Stimulated activated CD8-positive, alpha-beta memory T cell treated with anti-CD3 and anti-CD28 coated beads, Interleukin-2, amount 100 ng/mL, for 48 hours (primary cell): ENCODE measurements at places on chromosomes 13 and 19.
A peak's percentile ranks its signal among the peaks of the same experiment; 100 is the strongest.

GRCh38 chr13:24215732-24216131, 55.2 kb downstream of the SPATA13 start:
- DNase-seq = no peak

DNA sequence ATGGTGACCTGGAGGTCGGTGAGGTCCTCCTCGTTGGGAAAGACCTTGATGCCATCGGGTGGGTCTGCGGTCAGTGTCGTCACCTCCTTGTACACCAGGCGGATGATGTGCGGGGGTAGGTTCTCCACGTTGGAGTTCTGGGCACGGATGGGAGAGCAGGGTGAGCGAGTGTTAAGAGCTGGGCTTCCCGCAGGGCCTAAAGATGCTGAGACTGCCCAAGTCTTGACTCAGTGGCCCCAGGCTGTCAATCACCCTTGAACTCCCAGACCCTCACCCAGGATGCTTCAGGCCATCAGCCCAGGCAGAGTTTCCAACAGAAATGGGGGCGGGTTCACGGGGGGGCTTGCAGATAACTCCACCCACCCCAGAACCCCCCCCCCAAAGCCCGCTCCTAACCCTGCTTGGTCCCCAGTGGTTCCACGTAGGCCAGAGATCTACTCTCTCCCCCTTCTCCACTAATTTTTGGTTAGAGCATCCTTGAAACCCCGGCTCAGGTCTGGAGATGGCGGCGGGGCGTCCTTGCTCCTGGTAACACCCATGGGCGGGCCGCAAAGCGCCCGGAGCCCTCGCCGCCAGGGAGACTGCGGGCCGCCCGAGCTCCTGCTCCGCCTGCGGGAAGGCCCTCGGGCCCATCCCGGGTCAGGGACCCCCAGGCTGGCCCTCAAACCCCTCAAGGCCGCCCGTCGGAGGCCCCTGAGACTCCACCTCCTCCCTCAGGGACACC, 600 bp downstream of the UBE2S start:
- no peak for DNase-seq

GRCh38 chr13:44136696-44137268, 236.8 kb upstream of the SERP2 start:
- no peak for DNase-seq

DNA sequence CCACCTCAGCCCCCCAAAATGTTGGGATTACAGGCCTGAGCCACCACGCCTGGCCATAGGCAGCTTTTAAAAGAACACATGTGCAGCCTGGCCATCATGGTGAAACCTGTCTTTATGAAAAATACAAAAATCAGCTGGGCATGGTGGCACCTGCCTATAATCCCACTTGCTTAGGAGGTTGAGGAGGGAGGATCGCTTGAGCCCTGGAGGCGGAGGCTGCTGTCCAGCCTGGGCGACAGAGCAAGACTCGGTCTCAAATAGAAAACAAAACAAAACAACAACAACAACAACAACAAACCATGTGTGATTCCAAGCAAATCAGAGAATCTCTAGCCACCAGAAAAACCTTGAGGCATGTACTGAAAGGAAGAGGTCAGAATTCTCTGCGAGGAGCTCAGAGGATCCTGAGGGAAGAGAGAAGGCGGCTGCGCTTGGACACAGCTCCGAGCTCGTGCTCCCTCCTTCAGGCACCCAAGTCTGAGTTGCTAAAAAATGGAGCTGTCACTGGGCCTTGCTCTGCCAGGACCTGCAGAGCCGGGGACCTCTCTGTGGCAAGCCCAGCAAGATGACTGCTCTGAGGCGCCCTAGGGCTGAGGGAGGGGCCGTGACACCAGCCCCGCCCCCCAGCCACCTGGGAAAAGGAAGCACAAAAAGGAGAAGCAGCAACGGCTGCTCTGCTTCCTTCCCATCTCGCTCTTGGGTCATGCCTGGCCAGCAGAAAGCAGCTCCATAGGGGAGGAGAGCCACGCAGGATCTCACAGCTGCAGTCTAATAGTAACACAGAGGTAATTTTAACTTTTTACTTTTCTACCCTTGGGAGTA, at the start of gene ARL11:
Gene ARL11, plus strand, starts transcription at position 677 of the 822 bp plus-strand sequence. CDS start 1,941 bp downstream, outside the sequence.
- DNase-seq = peak; percentile 33

- DNase-seq = no peak
Observed at GRCh38 chr13:105990256-105990958, 545.1 kb downstream of the EFNB2 start.

GRCh38 chr13:100506154-100506553, 82.4 kb downstream of the GGACT start:
- DNase-seq = peak; percentile 28

- DNase-seq = no peak
Observed at GRCh38 chr13:47511647-47512046, 489.4 kb downstream of the SUCLA2 start.

DNA sequence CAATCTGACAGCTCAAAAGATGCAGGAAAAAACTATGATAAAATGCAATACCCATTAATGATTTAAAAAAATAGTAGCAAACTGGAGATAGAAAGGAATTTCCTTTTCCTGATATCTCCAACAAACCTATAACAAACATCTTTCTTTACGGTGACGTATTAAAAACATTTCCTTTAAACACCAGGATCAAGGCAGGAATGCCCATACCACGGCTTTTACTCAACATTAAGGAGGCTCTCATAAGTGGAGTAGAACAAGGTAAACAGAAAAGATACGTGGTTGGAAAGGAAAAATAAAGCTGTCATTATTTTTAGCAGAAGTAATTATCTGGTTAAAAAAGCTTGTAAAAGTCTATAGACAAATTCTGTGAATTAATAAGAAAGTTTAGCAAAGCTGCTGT, 61.1 kb downstream of the MIPEP start:
- DNase-seq = no peak

DNA sequence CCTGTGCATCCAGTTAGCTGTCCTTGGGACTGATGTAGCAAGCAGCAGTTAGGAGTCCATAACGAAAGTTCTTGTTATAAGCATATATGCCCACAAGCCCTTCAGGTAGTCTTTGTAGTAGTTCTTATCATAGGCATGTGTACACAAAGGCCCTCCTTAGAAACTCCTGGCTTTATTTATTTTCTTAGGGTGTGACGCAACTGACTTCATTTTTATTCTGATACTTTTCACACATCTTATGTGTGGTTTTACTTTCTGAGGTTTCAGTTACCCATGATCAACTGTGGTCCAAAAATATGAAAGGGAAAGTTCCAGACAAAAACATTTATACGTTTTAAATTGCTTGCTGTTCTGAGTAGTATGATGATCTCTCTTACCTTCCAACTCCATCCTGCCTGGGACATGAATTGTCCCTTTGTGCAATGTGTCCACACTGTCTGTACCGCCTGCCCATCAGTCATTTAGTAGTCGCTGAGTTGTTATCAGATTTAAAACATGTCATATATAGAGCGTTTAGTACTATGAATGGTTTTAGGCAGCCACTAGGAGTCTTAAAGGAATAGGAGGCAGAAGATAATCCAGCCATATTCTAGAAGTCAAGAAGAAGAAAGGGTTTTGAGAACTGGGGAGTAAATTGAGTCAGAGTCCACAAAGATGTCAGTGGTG, 19.4 kb downstream of the GPC5 start:
- DNase-seq = no peak

DNA sequence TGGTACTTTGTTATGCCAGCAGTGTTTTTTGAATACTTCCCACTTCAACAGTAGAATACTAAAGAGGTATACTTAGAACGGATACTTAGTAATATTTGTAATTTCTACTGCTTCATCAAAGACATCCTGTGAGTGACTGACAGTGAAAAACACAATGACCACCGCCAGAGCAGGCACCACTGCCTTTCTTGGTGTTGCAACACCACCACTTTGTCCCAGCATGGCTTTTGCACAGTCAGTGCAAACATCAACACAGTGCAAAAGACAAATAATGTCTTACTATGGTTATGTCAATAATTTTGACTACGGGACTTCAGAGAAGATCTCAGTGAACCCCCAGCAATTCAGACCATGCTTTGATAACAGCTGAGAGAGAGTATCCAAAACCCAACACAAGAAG, 220.5 kb downstream of the RBM26 start:
- no peak for DNase-seq

DNA sequence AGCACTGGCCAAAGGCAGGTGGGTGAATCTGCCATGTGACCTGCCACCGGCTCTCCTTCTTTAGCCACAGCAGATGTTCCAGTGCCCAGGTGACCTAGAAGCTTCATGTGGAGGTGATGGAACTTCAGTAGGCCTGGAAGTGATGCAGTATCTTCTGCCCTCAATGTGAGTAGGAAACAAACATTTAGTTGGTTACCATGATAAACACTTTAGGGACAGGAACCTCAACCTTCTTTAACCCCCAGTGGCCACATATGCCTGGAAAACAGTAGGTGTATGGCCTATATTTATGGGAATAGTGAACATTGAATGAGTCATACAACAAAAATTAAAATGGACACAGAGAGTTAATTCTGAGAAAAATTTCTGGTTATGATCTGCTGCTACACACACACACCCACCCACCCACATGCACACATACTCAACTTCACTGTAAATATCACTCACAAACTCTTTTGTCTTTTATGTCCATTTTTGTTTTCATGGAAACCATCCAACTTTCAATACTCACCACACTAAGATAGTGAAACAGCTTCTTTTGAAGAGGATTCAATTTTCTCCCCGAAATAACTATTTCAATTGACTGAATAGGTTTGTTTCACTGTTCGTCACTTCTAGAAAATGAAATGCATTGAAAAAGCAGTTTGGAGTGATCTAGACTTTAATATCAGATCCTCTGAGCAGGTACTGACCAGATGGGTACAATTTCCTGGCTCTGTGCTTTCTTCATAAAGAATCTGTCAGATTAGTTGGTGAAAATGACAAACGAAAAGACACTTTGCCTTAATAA, 97.3 kb downstream of the STARD13 start:
- no peak for DNase-seq

- DNase-seq = peak; percentile 60
Observed at GRCh38 chr19:44903602-44904425, 1.8 kb upstream of the APOE start.

DNA sequence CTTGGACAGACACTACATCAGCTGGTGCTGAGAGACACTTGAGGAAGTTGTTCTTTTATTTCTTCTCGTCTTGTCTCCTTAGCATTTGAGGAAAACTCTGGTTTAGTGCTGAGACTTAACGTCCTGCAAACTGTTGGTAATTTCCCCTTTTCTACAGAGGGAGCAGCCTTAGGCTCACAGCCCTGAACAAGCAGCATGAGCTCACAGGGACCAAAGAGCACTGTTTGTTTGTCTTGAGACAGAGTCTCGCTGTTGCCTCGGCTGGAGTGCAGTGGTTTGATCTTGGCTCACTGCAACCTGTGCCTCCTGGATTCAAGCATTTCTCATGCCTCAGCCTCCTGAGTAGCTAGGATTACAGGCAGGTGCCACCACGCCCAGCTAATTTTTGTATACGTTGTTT, 5.5 kb downstream of the ZNF805 start:
- DNase-seq = no peak

DNA sequence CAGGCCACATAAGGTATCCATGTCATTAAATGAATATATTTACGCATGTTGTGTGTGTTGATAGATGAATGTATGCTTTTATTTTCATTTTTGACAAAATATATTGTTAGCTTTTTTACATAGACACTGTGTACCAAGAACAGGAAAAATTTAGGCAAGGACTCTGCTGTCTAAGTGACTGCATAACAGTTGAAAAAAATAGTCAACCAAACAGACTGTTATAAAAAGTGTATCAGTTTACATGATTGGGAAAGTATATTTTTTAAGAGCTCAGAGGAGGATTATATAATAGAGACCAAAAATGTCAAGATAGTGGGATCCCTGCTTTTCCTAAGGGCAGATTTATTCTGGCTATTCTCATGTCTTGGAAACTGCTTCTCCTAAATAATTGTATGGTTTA, 858.0 kb downstream of the SLITRK1 start:
- DNase-seq = no peak

DNA sequence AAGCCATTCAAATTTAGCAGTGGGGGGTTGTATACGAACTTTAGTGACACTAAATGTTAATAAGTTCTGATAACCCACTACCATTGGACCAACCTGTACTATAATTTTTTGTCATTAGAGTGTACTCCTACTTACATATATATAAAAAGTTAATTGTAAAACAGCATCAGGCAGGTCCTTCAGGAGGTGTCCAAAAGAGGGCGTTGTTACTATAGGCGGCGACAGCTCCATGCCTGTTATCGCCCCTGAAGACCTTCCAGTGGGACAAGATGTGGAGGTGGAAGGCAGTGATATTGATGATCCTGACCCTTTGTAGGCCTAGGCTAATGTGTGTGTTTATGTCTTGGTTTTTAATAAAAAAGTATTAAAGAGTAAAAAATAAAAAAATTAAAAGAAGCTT, 27.5 kb downstream of the SPRYD7 start:
- DNase-seq = no peak

DNA sequence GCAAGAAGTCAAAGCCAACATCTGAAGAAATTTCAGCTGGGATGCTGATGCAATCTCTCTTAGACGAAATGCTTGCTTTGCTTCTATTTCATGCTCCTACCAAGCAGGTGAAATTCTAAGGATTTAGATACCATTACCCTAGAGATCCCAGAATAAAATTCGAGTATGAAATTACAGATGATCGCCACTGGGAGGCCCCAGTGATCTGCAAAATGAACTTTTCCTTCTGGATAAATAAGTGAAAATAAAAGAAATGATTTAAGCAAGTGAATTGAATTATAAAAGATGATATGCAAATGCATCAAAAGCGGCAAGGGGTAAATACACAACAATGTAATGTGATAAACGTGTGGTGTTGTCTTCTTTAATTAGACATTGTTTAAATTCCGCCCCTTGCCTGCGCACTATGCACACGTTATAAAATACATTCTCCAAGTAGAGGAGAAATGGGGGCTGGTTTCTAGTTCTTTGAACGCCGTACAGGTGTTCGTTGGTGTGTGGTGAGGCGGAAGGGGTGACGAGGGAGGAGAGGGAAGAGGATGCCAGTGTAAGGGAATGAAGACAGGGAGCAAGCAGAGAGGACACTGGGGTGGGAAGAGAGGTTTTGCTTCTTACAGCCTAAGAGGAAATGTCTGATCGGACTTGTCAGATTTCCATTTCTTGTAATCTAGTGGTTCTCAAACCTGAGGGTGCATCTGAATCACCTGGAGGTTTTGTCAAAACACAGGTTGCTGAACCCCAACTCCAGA, 58.0 kb downstream of the ERCC5 start:
- DNase-seq = no peak

DNA sequence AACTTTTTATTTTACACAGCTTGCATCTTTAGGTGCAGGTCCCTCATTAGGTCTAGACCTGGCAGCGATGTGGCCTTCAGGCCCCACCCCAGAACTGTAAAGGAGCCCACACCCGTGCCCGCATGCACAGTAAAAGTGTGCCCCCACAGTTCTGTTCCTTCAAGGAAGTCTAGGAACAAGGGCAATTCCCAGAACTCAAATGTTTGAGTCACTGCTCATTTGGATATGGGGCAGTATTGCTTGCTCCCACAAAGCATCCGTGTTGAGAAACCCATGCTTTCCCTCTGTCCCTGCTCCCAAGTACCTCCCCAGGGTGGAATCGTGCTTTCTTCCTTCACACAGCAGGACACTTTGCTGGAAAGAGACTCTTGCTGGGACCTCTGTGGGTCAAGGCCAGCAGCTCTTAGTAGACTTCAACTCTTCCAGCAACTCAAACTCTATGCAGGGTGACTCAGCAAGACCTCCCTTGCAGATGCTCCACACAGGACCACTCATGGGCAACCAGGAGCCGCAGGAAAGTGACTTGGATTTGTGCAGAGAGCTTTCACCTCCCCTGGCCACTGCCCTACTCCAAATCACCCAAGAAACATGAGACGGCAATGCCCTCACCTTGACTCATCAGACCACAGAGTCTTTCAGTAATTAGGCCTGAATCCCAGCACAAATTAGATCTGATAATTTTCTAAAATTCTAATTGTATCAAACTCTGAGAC, 12.3 kb downstream of the SLC7A1 start:
- no peak for DNase-seq
